ENCODE measurements at places on chromosomes 12 and 14.
A peak's percentile ranks its signal among the peaks of the same experiment; 100 is the strongest.

- DNase-seq = no peak
Measured at GRCh38 chr12:38282886-38283285, 33.7 kb upstream of the ALG10B start.

GRCh38 chr12:106093246-106093645 is 45.5 kb downstream of the NUAK1 start:
- no peak for DNase-seq

GRCh38 chr14:55347748-55348147 is 63.9 kb downstream of the ATG14 start:
- DNase-seq = no peak

- no peak for DNase-seq
Measured at GRCh38 chr12:68189821-68190242, 30.3 kb upstream of the IFNG start.

DNA sequence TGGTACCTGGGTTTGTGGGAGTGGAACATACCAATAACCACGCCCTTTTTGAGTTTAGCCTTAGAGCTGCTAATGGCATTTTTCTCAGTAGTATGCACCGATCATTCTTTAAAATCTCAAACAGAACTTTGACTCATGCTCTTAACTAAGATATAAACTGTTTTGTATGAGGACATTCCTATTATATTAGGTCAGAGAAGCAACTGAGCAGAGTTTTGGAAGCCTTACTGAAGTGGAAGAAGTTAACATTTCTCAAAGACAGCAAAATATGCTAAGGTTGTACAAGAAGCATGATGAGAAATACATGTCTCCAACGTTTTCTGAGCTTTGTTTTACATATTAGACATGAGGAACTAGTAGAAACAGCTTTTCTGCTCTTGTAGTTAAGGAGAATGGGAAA is 819.2 kb downstream of the FSCB start:
- DNase-seq = no peak

DNA sequence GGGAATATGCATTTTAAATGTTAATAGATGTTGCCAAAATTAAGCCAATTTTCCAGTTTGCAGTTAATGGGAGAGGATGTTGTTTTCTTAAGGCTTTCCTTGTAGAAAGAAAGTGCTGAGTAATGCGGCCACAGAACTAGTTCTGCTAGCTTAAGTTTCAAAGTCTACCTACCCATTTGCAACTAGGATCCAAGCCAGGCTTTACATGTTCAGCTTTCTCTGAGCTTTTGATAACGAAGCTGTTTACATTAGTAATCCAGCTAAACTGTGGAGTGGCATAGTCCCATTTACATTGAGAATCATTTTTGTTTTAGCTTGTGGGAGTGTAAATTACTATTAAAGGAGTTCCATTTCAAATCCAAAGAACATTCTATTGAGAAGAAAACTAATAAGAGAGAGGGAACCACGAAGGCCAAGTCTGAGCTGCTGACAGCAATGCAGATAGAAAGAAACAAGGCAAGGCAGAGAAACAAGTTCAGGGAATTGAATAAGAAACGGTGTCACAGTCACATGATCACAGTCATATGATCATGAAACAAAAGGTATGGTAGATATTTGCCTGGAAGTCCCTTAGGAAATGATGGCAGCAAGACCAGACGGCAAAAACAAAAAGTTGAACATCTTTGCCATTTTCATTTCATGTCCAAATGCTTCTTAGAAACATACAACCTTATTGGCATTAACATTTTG is 274.9 kb downstream of the PAWR start:
- no peak for DNase-seq

DNA sequence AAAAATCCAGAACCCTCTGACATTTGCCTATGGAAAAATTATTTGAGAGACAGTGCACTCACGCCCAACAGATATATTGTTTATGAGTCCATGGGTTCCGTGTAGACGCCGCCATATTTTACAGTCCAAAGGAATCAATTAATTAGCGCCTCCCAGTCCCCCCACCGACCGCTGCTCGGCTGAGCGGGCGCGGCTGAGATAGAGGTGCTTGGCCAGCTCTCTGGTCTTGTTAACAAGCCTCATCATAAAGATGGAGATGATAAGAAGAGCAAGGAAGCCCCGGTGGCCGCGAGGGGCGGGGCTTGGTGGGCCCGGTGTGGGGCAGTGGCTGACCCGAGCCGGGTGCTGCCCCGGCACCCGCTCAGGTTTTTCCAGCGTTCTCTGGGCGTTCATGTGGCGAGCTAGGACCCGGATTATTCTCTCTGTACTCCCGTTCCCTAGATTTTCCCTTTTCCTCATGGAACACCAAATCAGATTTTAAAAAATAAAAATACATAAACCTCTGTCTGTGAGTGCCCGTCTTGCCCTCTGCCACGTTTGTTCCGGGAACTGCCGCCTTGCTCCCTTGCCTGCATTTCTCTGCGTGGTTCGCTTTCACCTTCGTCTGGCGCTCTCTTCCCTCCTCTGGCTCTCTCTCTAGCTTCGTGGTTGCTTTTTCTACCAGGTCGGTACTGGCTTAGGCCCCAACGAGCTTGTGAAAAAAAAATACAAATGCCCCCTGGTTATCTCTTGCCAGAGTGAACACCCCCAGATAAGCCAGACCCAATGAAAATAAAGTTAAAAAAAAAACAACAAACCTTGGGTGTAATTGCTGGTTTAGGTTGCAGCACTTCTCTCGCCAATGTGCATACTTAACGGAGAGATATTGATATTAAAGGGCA is 9.0 kb downstream of the HOXC12 start:
- DNase-seq = peak; percentile 65

GRCh38 chr14:99206090-99206489 is 65.9 kb downstream of the BCL11B start:
- DNase-seq = no peak

DNA sequence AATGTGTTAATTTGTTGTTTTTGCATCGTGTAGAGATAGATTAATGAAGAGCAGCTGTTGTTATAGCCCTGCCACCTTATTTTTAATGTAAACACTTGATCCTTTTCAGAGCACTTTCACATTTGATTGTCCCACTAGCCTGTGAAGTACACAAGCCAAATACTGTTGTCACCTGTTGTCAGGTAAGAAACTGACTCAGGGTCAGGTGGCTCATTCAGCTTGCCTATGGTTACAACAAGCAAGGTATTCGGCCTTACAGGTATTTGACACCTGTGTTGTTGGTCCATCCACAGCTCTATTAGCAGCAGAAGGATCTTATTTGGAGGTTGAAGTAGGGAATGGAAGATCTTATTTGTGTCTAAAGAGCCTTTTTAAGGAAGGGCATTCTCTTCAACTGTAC is 108.9 kb downstream of the GPR135 start:
- DNase-seq = no peak

GRCh38 chr12:604956-605355 is 58.3 kb downstream of the NINJ2 start:
- DNase-seq = no peak

- no peak for DNase-seq
Measured at GRCh38 chr12:130668286-130669204, 47.6 kb downstream of the RIMBP2 start.

DNA sequence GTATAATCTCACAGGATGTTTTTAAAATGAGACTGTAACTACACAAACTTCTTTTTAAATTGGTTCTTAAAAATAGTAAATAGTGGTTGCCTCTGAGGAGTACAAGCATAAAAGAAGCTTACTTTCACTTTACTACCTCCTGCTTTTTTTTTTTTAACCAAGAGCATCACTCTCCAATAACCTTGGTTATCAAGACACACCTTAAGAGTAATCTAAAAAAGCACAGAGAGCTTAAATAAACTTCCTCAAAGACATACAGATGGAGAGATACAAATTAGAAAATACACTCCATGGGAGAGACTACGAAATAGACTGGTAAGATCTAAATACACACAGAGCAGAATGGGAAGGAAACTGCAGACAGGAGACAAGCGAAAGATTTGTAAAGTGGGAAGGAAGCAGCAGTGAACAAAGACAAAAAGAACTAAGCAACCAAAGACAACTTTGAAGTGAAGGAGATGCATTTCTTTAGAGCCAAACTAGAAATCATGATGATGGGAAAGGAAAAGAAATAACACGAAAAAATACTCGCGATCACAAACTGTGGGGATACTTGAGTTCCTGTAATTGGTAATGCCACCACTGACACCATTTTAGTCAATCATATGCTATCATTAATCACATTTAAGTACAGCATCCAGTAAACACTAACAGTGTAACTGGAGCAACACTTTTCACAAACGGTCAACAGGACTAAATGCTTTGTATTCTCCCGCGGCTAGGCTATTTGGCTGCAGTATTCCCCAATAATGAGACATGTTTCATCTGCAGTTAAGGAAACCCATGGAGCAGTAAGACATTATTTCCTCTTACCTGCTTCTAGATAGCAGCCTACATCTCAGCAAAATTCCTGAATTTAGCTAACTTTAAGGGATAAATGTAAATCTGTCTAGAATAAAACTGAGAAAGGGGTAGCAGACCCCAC is 8.2 kb downstream of the SINHCAF start:
- no peak for DNase-seq

DNA sequence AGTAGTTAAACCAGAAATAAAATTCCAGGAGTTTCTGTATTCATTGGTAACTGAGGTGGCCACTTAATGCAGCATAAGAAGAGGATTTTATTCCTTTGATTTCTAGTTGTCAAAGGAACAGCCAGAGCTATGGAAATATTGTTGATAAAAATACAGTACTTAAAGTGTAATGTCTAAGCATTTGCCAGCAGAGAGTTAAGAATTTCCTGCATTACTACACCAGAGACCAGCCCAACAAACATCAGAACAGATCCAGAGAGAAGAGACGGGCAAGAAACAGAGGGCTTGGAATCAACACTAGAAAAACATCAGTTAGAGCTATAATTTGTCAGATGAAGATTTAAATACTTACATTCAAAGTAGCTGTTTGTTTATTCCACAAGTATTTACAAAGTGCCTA is 77.9 kb downstream of the ST8SIA1 start:
- no peak for DNase-seq

DNA sequence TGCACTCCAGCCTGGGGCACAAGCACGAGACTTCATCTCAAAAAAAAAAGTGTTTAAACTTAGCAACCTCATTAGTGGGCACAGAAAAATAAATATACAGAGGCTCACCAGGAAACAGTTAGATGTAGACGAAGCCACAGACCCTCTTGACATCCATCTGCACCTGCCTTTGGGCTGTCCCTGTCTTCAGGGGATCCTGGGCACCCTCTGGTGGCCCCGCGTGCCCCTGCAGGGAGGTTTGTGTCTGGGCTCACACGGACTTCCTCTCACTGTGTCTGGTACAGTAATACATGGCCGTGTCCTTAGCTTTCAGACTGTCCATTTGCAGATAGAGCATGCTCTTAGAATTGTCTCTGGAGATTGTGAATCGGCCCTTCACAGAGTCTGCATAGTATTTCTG is 916.5 kb downstream of the TMEM121 start:
- DNase-seq = no peak

DNA sequence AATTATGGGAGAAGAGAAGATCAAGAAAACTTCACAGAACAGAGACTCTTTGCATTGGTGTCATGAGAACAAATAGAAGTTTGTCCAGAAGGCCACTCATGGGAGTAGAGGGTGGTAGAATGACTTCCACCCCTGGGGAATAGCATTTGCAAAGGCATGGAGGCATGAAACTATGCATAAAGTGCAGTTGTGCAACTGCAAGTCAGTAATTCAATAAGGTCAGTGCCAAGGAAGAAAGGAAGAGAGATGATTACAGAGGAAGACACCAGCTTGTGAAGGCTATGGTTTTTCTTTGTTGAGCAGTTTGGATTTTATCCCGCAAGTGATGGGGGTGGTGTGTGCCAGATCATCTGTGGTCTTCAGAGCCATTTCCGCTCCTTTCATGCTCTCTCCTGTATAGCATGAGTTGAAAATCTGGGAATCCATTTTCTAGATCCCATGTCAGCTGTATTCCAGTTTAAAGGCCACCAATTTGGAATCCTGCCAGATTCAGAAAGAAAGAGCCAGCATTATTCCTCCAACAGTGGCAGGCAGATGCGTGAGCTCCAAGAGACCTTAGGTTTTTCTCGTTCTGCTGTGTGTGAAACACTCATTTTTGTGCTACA is 67.6 kb upstream of the GRIN2B start:
- DNase-seq = no peak

DNA sequence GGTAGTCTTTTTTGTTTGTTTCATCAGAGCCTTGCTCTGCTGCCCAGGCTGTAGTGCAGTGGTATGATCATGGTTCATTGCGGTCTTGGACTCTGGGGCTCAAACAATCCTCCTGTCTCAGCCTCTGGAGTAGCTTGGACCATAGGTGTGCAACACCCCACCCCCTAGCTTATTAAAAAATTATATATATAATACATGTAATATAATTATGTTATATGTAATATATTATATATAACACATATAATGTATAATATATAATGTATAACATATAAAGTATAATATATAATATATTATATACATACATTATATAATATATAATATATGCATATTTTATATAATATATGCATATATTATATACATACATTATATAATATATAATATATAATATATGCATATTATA is 21.8 kb downstream of the LHX5 start:
- DNase-seq = no peak

DNA sequence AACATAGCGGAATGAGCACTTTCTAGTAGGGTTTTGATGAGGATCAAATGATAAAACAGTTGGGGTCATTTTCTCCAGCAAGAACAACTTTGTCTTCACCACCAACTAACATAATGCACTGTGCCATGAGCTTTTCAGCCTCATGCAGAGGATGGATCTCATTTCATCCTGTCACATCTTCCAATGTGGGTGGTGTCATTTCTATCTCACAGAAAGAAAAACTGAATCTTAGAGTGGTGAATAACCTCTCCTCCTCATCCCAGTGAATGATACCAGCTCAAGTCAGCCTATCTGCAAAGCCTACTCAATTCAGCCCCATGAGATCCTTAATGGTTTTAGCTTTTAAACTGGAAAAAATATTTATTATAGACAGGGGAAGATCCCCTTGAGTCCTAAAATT is 1147.2 kb downstream of the VRK1 start:
- DNase-seq = no peak

- DNase-seq = peak; percentile 22
Measured at GRCh38 chr12:49730568-49731101, 10.7 kb upstream of the TMBIM6 start.

Data from K562 (cell line).